ENCODE measurements at places on chromosomes 3 and 15.

DNA sequence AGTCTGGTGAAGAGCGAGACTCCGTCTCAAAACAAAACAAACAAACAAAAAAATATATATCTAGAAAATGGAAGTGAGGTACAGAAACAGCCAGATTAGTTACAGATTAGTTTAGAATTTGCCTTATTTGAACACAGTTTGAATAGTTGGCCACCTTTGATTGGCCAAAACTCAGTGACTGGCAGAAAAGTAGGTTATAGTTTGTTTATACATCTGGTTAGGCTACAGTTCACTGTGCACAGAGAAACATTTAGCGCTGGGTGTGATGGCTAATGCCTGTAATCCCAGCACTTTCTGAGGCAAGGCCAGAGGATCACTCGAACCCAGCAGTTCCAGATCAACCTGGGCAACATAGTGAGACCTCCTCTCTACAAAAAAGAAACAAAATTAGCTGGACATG is 51.7 kb downstream of the LDHAL6B start:
- no peak for DNase-seq

- DNase-seq: no peak
These were observed 22.8 kb upstream of the LRRC34 start for GRCh38 chr3:169835533-169835932.

GRCh38 chr15:58574631-58575030 is 142.8 kb downstream of the LIPC start:
- DNase-seq: no peak

- DNase-seq: no peak
These were observed 58.8 kb downstream of the AMOTL2 start for GRCh38 chr3:134315286-134316106.

GRCh38 chr15:74428442-74428787 is 5.3 kb downstream of the SEMA7A start:
- no peak for DNase-seq

- no peak for DNase-seq
These were observed 375.8 kb downstream of the TIGIT start for GRCh38 chr3:114669614-114670013.

- no peak for DNase-seq
These were observed 113.6 kb downstream of the ADAMTS9 start for GRCh38 chr3:64574194-64574593.

DNA sequence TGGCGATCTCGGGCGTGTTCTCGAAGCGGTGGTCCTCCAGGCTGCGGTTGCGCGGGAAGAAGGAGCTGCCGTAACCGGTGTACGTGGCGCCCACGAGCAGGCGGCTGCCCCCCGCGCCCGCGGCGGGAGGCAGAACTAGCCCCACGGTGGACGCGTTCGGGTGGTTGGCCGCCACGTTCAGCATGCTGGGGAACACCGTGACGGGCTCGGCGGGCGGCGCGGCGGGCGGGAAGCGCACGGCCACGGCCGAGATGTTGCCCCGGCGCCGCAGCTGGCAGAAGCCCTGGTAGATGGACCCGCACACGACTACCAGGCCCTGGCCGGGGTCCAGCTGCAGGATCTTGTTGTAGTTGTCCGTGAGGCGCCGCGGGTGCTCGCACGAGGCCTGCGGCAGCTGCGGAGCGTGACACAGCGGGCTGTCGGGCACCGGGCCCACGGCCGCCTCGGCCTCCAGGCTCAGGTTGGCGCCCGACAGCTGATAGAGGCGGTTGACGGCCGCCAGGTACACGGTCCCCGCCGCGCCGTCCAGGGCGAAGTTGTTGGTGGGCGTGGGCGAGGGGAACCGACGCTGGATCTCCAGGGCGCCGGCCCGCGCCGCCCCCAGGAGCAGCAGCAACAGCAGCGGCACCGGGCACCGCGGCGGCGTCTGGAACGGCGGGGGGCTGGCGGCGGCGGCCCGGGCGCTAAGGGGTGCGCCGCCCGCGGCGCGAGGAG is 397 bp downstream of the PLXND1 start:
- DNase-seq: no peak

GRCh38 chr3:170486398-170486797 is 67.7 kb downstream of the CLDN11 start:
- no peak for DNase-seq

DNA sequence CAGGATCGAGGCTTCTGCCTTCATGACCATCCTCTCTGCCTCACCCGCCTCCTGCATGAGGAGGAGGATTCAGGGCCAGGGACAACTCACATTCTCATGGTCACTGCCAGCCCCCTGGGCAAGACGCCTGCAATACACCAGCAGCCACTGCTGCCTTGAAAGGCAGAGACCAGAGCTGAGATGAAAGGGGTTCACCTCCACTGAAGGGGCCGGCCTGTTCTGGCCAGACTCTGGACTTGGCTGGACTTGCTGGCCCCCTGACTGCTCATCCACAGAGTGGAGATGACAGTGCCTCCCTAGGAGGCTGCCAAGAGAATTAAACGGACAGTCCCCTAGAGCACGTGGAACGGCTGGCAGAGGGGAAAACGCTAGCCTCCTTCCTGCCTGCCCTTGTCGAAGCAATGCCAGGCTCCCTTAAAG is 35.2 kb downstream of the MGLL start:
- no peak for DNase-seq

GRCh38 chr3:56522374-56522773 is 34.6 kb upstream of the CCDC66 start:
- DNase-seq: no peak

DNA sequence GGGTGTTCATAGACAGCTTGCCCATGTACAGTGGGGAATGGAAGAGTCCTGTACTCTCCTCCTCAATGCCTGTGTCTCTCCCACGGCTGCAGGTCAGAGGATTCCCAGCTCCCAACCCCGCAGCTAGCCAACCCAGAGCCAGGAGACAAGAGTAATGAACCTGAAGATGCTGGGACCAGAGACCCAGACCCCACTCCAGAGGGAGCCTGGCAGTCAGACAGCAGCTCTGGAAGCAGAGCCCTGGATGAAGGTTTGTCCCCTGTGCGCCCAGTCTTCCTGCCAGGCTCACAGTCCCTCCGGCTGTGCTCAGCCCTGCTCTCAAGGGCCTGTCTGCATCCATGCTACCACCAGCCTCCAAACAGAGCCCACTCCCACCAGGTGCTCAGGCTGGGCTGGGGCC is 29.5 kb downstream of the EFCC1 start:
- no peak for DNase-seq

- DNase-seq: no peak
These were observed 134.4 kb upstream of the SKOR1 start for GRCh38 chr15:67690936-67691335.

GRCh38 chr15:91308199-91308598 is 208.1 kb downstream of the SV2B start:
- DNase-seq: no peak

GRCh38 chr15:57285386-57285785 is 90.9 kb upstream of the CGNL1 start:
- DNase-seq: no peak

DNA sequence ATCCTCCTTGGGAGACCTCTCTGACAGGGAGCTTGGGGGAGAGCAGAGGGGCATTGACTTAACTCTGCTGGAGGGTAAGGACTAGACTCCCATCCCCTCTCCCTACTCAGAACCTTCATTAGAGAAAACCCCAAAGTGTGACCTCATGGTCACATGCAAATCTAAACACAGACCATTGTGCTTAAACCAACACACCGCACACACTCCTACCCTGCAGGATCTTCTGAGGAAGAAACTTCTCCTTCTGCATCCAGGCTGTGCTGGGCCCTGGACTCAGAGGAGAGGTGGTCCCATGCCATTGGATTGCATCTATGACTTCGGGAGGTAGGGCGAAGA is 805 bp upstream of the PARP16 start:
- no peak for DNase-seq

- no peak for DNase-seq
These were observed 89.7 kb upstream of the CMC1 start for GRCh38 chr3:28151608-28152228.

GRCh38 chr15:33473714-33474113 is 162.9 kb downstream of the RYR3 start:
- DNase-seq: no peak

GRCh38 chr15:55247766-55248427 is 41.7 kb downstream of the RAB27A start:
- no peak for DNase-seq

DNA sequence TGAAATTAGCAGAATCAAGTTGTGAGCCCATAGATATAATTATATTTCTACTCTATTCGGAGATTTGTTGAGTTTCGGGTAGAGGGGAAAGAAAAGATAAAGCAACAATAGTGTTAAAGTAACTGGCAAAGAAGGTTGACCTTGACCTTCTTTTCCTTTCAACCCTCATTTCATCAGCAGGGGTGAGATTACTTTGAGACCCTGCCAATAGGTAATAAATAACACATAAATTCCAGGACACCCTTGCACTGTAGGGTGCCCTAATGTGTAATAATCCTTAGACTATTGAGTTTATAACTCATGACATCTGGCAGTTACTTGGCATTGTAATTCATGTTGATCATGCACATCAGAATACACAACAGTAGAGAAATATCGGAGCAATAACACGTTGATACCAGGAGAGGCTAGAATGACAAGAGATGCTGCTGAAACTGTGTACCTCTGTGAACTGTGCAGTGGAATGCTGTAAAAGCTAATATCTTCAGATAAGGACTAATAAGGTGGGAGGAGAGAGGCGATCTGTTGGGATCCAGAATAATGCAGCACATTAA is 426.7 kb downstream of the ROBO2 start:
- DNase-seq: no peak

GRCh38 chr3:65619888-65620287 is 418.8 kb downstream of the MAGI1 start:
- DNase-seq: no peak

- no peak for DNase-seq
These were observed 19.6 kb upstream of the TASOR start for GRCh38 chr3:56702490-56703315.

DNA sequence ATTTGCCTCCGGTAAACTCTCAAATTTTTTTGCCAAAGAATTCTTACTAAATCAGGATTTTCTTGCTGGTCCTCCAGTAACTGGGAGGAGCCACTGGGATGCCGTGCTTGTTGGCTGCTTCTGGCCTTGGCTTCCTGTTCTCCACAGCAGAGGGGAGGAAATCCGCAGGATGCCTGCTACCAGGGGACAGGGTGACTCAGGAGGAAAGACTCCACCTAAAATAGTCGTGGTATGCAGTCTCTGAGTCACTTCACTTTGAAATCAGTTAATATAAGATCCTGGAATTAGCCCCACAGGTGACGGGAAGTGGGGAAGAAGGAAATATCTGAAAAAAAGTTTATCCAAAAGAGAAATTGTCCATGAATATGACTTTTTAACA is 6.5 kb upstream of the TM4SF18 start:
- DNase-seq: peak; percentile 66
